Hematopoietic multipotent progenitor cell treated with erythropoietin and hydrocortisone succinate and interleukin-3 and kit ligand, for 4 days (in vitro differentiated cells): ENCODE measurements at places on chromosomes 16 and 17.

GRCh38 chr16:59701963-59702930 is 968.1 kb upstream of the GOT2 start:
- no peak for DNase-seq

DNA sequence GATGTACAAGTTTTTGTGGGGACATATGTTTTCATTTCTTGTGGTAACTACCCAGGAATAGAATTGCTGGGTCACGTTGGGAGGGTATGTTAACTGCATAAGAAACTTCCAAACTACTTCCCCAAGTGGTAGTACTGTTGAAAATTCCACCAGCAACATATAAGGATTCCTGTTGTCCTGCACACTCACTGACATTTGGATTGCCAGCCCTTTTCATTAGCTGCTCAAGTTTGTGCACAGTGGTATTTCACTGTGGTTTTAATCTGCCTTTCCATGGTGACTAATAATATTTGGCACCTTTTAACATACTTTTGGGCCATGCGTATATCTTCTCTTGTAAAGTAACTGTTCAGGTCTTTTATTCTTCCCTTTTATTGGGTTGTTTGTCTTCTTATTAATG is 103.3 kb downstream of the GNAO1 start:
- peak; percentile 15 for DNase-seq

GRCh38 chr16:89268987-89269735 is 51.7 kb downstream of the ZNF778 start:
- DNase-seq, result no peak

DNA sequence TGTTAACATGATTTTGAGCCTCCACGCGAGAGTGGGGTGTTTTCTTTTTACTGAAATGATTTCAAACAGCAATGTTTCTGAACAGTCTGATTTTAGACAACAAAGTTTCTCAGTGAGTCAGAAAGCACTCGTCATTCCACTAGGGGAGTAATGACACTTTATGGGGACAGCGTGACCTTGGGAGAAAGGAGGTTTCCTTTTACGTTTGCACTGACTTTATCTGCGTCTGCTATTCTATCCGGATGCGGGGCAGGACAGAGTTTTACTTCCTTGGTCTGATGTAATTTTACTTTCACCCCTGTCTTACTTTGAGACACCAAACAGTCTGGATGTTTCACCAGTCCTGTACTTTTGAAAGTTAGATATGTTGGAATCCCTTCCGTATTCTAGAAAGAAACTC is 20.7 kb downstream of the SLC47A1 start:
- DNase-seq, result no peak

DNA sequence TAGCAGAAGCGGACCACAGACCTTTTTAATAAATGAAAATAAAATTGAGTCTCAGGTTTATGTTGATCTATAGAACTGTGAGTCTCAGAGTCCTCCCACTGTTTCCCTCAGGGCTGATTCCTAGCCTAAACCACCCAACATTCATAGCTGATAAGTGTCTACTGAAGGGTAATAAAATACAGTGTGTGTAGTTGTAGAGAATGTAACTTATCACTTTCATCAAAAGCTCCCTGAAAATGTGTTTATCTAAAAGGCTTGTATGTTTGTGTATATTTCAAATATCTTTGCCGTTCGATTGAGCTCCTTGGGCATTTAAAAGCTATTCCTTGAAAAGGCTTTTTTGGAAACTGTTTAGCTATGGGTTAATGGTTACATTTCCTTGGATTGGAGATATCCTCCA is 740.3 kb upstream of the SOX9 start:
- no peak for DNase-seq

DNA sequence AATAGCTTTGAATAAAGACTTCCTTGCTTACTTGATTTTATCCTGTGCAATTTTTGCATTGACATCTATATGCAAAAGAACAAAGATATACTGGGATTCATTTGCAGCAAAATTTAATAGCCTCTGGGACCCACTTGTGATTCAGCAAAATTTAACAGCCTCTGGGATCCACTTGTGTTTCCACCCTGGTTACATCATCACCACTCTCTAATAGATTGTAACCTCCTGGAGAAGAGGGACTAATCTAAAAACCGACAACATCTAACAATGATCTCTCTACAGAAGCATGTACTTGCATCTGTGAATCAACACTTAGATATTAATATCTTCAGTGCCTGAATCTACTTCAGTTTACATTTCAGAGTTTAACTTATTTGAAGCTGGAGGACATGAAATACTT is 202.0 kb upstream of the CPHXL start:
- DNase-seq, result no peak

DNA sequence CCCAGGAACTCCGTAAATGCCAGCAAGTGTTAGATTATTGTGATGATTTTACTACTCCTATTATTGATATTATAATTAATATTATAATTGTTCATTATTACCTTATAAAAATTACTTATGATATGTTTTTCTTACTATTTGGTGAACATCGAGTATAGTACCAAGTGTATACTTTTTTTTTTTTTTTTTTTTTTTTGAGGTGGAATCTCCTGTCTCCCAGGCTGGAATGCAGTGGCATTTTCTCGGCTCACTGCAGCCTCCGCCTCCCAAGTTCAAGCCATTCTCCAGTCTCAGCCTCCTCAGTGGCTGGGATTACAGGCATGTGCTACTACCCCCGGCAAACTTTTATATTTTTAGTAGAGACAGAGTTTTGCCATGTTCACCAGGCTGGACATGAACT is 347.0 kb downstream of the WWOX start:
- DNase-seq, result no peak

DNA sequence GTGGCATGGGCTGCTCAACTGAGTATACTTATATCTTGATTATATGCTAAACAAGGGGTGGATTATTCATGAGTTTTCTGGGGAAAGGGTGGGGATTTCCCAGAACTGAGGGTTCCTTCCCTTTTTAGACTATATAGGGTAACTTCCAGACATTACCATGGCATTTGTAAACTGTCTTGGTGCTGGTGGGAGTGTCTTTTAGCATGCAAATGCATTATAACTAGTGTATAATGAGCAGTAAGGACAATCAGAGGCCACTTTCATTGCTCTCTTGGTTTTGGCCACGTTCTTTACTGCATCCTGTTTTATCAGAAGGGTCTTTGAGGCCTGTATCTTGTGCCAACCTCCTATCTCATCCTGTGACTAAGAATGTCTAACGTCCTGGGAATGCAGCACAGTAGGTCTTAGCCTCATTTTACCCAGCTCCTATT is 12.0 kb downstream of the PRR11 start:
- peak; percentile 69 for DNase-seq

DNA sequence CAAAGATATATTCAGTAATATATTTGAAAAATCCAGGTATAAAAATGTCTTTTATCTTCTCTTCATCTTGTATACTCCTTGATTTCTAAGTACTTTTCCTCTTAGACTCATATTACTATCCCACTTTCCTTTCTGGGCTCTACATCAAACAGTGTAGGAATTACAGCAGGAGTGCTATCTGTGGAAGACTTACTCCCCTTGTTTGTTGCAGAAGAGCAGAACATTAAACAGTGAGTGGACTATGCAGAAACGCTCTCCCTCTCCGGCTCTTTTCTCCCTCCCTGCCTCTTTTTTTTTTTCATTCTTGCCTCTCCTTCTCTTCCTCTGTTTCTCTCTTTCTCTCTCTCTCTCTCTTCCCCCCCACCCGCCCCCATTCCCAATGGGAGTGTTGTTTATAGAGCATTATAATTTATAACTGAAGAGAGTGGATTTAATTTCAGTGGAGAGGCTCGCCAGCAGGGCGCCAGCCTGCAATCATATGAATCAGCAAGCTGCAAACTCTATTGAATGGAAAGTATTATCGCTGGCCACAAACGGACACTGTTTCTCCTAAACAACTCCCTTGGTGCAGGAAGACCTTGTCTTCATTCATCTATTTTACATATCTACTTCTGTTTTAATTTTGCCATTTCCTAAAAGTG is 242.3 kb upstream of the TBX2 start:
- peak; percentile 58 for DNase-seq

GRCh38 chr17:37740915-37741314 is 3.9 kb downstream of the HNF1B start:
- DNase-seq, result no peak

- DNase-seq, result no peak
Observed at GRCh38 chr17:65131946-65132345, 5.2 kb upstream of the RGS9 start.

DNA sequence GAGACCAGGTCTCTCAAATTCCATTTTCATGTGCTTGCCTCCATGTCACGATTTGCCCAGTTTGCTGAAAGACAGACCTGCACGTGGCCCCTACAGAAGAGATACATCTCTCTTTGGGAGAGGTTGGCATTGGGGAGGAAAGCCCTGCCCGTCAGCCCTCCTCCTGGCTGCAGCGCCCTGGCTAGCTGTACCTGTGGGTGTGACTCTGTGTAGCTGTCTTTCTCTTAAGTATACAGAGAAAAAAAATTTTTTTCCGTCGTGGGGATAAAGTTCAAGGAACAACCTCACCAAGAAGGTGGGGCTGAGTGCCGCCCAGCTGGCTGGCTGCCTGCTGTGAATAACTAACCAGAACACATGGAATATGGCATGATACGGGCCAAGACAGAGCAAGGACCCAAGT is 26.5 kb downstream of the TMEM98 start:
- DNase-seq, result no peak

DNA sequence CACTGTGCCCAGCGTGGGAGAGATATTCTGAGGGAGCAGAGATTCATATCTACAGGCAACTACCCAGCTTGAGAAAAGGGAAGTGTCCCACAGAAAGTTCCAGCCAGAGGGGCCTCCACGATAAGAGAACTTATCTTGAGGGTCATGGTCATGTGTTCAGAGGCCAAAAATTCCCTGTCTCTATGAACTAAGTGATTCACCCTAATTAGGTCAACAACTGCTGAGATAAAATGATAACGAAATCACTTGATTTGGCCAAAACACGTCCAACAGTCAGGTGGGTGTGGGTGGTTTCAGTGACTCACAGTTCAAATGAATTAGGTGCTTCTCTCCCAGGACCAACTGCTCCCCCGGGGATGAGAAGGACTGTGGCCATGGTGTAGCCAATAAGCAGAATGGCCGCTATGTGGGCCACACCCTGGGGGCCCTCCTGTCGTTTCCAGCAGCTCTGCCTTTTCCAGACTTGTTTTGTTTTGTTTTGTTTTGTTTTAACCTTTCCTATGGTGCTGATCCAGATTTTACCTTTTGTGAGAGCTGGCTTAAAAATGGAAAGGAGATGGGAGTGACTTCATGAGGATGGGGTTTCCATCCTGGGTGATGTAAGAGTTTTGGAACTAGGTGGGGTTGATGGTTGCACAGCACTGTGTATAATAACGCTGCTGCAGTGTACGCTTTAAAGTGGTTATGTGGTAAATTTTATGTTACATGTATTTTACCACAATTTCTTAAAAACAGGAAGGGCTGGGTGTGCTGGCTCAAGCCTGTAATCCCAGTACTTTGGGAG is 8.7 kb downstream of the DNAI2 start:
- DNase-seq, result peak; percentile 77

DNA sequence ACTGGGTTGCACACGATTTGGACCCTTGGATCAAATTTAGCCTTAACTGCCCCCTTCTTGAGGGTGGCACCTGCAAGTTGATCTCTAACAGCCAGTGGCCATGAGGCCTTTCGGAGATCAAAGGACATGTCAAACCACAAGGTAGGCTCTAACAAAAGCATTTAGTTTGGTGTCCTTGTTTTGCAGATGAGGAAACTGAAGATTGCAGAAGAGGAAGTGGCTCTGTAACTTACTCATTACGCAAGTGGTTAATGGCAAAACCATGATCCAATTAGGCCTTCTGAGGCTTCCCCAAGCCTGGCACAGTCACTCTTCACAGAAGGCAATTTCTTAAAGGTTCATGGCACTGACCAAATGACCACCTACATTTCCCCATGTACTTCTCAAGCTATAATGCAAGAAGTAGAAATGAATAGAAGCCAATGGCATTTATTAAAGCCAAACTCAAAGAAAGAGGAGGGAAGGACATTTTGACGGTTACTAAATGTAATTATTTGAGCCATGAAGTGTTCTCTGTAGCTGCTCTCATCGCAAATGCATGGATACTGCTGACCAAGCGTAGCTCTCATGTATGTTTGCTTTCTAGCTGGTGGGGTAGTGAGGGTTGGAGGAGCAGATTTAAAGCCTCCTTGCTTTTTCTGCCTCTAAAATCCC is 32.8 kb upstream of the ABCC12 start:
- DNase-seq, result peak; percentile 79

GRCh38 chr17:28925912-28926365 is 23.1 kb upstream of the DHRS13 start:
- peak; percentile 89 for DNase-seq

GRCh38 chr16:67865318-67865717 is 7.5 kb upstream of the EDC4 start:
- DNase-seq, result peak; percentile 75

DNA sequence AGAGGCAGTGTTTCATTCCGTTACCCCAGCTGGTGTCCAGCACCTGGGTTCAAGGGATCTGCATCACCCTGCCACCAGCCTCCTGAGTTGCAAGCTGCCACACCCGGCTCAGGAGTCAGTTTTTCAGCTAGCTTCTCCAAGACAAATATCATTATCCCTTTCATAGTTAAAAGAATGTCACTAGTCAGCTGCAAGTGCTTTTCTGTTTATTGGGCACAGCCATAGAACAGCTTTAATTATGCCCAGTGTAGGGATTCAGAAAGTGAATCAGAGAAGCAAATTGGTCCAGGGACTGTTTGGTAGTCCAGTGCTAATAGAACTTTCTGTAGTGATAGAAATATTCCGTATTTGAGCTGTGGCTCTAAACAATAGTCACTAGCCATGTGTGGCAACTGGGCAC is 2.9 kb upstream of the AOC3 start:
- DNase-seq, result no peak

- peak; percentile 36 for DNase-seq
Observed at GRCh38 chr17:68290268-68290954, 516 bp downstream of the SLC16A6 start.

DNA sequence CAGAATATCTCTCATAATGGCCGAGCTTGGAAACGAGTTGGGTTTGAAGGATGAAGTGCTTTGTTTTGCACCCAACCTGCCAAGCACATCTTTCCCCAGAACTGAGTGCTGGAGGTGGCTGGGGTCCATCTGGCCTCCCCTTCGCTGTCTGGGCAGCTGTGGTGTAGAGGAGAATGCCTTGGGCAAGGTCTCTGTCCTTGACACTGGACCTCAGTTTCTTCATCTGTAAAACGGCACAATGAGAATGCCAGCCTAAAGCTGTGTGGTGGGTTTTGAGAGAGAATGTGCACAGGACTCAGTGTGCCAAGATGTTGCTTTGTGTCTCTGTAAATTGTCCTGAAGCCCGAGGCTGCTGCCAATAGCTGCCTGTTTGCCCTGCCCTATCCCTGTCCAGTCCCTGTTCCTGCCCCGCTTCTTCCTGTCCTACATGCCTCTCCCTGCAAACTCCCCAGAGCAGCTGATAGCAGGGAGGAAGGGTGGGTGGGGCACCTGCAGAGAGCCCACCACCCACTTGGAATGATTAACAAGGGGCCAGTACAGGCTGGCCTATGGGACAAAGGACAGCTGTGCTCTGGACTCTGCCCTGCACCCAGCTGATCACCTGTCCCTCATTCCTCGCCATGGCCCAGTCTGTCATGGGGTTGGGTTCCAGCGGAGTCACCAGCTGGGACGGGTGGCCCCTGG is 15.3 kb downstream of the LASP1 start:
- no peak for DNase-seq

DNA sequence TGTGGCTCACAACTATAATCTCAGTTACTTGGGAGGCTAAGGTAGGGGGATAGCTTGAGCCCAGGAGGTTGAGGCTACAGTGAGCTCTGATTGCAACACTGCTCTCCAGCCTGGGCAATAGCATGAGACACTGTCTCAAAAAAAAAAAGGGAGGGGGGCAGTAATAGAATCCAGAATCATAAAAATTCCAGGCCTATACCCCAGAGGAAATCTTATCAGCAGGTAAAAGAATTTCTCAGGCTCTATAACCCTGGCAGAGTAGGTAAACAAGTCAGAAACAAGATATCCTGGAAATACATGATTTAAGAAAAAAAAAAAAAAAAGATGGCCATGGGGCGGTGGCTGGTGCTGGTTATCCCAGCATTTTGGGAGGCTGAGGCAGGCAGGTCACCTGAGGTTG is 12.9 kb downstream of the SPAG9 start:
- no peak for DNase-seq
